ENCODE measurements at places on chromosomes 3 and 15.
A peak's percentile ranks its signal among the peaks of the same experiment; 100 is the strongest.

- no peak for DNase-seq
Observed at GRCh38 chr15:66097151-66098021, 156.2 kb downstream of the MEGF11 start.

DNA sequence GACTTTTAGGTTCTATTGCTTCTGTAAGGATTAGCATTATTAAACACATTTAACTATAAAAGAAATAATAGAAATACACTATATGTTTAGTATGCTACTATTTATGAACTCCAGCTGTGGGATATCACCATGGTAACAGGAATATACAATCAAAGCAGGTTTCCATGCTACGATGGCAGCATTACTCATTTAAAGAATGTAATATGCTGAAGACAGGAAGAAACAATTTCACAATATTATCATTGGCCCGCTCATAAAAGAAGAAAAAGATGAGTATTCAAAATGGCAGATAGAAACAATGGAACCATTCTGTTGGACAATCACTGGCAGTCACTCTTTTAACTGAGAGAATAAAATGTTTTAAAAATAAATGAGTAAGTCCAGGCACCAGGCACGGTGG is 153.4 kb downstream of the CBLB start:
- DNase-seq: no peak

GRCh38 chr15:70480196-70480856 is 283.0 kb downstream of the UACA start:
- no peak for DNase-seq

DNA sequence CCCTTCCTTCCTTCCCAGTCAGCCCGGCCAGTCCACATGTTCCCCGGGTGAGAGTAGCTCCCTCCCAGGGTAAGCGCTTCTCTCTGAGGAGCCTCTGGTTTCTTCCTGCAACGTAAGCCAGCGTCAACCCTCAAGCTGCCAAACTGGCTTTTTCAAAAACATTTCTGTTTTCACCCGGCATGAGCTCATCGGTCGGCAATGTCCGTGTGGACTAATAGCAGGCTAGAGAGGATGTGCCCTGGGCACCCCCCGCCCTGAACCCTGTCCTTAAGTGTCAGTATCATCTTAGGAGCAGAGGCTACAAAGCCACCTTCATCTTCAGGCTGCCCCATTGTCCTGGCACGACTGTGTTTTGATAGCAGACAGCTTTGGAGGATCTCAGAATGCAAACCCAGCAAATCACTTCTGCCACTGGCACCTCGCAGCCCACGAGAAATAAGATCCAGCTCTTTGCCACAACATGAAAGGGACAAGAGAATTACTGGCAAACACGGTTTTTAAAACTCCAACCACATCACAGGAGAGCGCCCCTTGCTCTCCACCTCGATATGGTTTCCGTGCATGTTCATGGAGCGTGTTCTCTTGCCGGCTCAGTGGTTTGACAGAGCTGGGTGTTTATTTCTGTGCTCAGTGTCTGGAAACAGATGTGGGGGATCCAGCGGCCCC is 9.9 kb downstream of the ALDH1A3 start:
- no peak for DNase-seq

DNA sequence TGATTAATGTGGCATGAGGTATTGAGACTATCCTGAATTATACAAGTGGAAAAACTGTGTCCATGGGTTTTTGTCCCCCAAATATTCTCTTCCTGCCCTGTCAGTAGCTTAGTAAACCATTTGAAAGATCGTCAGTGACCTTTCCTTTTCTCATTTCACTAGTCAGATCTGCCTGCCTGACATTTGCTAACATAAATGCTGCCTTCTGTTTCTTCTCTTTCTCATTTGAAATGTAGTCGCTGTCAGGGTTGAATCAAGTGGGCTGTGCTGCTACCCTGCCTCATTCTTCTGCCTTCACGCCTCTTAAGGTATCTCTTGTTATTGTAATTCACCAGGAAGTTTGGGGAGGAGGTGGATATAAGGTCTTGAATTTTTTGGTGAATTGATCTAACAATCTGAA is 67.5 kb downstream of the LRCH3 start:
- no peak for DNase-seq

GRCh38 chr15:63942486-63943365 is 103.6 kb downstream of the DAPK2 start:
- DNase-seq: no peak

DNA sequence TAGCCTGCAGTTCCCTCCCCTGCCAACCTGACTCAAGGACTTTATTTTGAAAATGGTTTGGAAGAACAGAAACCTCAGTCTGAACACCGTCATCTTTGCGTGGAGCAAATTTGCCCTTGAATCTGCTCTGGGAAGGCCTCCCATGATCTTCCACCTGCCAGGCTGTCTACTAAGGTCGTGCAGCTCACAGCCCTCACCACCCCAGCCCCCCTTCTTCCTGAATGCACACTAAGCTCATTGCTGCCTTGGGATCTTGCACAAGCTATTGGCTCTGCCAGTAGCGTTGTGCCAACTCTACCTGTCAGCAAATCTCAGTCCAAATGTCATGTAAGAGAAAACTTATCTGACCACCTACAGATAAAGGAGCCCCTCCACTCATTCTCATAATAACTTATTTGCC is 141.5 kb downstream of the USP13 start:
- no peak for DNase-seq

DNA sequence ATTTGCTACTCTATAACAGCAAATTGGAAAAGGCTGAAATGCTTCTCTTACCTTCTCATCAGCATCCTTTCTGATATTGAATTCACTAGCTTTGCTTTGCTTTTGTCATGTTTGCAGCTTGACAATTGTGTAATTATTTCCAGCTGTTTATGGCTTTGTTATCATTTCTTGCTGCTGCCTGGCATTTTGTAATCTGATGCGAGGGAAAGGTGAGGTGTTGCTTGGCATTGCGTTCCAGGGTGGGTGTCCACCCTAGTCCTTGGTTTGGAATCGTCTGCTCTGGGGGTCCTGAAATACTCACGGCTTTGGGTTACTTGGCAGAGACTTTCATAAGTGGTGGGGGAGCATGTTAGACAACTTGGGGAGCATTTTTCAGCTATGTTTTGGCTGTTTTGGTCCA is 2.9 kb downstream of the CACNA2D3 start:
- no peak for DNase-seq

GRCh38 chr3:154095832-154096421 is 25.3 kb upstream of the ARHGEF26 start:
- no peak for DNase-seq

DNA sequence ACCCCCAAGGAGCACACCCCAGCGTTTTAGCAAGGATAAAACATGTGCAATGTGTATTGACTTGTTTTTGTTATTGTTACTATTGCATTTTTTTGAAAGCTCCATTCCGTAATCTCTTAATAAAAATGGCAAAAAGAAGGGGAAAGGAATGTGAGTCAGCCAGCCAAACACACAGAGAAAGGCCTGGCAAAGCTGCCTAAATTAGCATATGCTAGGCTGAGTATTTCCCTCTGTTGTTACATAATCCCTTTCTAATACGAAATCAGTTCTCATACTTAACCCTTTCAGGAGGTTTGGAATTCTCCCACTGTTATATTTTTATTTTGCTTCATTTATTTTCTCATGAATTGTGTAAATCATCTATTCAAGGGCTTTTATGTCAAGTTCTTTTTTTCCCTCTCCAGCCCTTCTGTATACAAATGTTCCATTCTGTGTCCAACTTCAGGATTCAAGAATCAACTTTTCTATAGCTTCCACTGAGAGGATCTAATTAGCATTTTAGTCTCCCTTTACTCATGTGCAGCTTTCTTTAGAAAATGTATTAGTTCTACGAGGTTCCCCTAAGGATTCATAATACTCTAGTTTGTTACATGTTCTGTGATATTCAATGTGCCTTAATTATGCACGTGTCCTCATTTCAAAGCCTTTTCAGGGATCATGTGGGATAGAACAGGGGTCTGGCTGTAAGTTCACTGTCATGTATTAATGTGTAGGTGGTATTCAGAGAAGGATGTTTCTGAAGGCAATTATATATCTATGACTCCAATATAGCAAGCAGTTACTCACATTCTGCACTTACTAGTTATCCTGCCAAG is 9.2 kb downstream of the CADM2 start:
- no peak for DNase-seq

DNA sequence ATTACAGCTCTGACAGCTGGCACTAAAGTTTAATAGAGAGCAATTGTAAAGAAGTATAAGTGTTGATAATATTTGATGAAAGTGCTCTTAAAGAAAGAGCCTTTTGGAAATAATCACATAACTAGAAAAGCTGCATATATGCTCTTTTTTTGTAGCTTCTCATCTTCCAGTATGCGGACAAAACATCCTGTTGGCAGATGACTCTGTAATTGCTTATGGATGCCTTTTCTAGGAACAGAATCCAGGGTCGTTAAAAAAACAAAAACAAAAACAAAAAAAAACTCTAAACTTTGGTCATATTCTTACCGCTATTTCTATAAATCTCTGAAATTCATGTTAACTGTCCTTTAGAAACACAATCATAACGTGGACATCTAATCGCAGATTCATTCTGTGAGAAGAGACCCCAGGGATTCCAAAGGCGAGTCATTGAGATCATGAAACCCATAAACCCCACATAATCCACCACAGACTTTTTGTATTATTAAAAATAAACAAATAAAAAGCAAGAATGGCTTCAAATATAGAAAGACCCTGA is 109.8 kb downstream of the EPHA3 start:
- no peak for DNase-seq

DNA sequence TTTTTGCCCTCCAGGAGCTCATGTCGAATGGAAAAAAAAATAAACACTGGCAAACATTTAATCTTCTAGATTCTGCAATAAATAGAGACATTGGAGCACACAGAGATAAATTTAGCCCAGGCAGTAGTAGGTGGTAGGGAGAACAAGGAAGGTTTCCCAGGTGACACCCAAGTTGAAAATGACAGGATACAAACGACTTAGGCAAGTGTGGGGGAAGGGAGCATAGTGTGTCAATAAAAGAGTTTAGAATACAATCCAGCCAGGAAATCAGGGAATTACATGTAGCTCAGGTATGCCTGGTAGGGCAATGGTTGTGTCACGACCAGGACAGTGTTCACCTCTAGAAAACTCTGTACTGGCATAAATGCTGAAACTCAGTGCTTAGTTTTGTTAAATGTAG is 364.6 kb upstream of the AGTR1 start:
- no peak for DNase-seq

DNA sequence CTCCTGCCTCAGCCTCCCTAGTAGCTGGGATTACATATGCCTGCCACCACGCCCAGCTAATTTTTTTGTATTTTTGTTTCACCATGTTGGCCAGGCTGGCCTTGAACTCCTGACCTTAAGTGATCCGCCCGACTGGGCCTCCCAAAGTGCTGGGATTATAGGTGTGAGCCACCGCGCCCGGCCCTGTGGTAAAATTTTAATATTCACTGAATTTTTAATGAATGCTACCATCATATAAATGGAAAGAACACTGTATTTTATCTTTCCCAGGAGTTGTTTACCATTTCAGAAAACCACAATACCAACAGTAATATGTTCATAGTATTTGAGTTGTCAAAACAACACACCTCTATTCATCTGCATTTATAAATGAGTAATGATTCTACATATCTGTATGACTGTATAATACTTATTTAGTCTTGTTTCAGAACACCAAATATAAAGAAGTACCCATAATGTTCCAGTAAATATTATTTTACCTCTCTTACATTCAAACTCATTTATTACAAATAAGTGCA is 16.2 kb upstream of the MAGEF1 start:
- no peak for DNase-seq

- no peak for DNase-seq
Observed at GRCh38 chr15:73504885-73505284, 61.9 kb downstream of the REC114 start.

- DNase-seq: no peak
Observed at GRCh38 chr3:169964176-169964575, 2.4 kb upstream of the SEC62 start.

DNA sequence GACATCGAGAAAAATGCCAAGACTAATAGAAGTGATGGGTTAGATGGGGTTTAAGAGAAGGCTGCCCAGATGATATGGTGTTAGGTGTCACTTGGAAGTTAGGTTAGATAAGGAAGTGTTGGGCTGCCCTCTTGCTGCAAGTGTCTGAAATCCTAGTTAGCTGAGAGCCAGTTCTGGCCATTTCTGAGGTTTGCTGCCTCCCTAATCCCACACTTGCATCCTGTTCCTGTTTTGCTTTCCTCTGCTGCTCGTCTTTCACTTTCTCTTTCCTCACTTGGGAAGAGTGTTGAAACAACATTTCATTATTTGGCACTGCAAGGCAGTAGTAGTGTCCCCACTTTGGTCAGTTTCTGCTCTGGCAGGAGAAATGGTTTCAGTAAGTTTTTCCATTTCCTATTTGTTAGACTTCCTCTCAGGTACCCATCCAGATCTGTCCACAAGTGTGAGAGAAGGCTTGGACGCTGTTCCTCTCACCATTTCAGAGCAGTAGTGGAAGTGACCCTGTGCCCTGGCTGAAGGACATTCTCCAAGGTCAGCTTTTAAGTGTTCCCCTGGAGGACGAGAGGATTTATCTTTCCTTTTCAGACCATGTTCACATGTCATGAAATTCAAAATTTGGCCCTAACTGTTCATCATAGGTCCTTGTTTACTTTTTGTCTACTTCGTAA is 93.3 kb downstream of the ADAMTSL3 start:
- DNase-seq: peak; percentile 11

DNA sequence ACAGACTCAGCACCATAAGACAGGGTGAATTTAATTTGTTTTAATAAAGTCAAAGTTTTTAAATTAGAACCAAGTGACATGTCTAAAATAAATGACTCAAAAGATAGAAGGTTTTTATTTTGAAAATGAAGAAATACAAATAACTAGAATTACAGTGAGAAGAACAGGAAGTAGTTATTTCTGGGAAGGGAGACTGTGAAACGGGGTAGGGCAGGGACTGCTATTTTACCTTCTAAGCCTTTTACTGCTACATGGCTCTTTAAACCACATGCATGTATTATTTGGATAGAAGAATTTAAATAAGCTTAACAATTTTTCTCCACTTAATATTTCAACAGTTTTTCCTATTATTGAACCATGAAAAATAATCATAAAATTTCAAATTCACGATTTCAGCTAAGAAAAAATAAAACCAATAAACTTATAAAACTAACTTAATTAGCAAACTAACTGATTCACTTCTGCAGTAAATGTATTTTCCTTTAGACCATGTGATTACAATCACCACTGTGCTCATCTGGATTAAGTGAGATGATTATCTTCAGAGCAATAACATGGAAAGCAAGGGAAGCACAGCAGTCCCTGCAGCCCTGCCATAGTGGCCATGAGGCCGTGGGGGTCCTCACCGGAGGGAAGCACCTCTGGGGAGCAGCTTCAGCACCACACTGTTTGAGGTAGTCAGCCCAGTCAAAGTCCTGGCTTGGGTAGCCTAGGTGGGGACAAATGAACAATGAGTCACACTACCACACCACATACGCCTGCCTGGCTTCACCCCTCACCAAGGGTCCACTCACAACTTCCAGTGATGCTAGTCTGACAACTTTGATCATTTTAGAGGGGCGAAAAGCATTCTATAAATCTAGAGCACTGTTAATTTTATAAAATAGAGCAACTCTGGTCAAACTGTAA is 28.3 kb upstream of the STIMATE start:
- DNase-seq: no peak
